Fibroblast of villous mesenchyme (primary cell): ENCODE measurements at places on chromosomes 3 and 15.

DNA sequence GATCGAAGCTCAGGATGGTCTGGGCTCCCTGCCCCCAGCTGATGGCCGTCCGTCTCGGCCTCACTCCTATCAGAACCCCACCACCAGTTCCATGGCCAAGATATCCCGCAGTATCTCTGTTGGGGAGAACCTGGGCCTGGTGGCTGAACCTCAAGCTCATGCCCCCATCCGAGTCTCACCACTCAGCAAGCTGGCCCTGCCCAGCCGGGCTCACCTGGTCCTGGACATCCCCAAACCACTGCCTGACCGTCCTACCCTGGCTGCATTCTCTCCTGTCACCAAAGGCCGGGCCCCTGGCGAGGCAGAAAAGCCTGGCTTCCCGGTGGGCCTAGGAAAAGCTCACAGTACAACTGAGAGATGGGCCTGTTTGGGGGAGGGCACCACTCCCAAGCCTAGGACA lies 4.4 kb upstream of the JMJD7 start:
- DNase-seq: no peak

GRCh38 chr3:129346695-129347457 lies 68.2 kb downstream of the HMCES start:
- DNase-seq: no peak

- no peak for DNase-seq
Measured at GRCh38 chr15:74995779-74996765, 709 bp downstream of the SCAMP5 start.

DNA sequence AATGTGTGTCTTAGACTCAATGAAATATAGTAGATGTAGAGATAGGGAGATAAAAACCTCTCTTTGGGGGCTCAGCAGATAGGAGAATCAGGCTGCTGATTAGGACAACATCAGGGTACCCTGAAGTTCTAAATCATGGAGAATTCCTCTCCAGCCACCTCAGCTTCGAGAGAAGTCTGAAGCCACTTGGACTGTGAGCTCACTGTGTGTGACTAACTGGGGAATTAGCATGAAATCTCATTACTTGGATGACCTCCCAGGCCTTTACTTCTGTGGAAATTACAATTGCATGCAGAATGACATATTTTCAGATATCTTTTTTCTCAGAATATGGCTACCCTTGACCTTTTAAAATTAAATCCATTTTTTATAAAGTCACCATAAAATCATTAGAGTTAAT lies 128.0 kb upstream of the MRPL3 start:
- DNase-seq: no peak

DNA sequence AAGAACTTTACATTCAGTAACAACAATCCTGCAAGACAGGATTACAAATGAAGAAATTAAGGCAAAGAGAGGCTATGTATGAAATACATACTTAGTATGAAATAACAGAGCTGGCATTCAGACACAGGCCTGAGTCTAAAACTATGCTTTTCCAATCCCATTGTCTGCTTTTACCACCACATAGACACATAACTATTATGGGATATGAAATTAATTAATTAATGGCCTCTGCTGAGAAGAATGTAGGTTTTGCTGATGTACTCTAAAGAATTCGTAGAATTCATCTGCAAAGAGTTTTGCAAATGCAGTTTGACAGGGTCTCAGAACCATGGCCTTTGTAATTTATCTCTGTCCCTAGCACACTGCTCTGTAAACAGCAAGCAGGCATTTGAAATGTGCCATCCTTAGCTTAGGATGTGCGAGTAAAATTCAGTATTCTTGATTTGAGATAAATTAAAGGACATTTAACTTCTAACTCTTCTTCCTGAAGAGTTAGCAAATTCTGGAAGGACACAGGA lies 54.5 kb upstream of the BOC start:
- no peak for DNase-seq

DNA sequence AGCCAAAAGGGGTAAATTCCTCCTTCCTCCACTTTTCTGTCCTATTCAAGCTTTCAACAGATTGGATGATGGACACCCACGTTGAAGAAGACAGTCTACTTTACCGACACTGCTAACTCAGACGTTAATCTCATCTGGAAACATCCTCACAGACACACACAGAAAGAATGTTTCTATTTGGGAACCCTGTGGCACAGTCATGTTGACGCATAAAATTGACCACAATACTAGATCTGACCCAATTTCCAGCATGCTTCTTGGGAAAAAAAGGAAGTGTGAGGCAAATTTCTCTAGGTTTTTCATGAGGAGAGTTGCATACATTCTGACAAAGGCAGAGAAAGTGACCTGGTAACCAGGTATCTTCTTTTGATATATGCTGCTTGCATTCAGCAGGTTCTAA lies 594.1 kb downstream of the FGF12 start:
- no peak for DNase-seq

GRCh38 chr15:74529921-74530320 lies 11.1 kb upstream of the ARID3B start:
- peak; percentile 64 for DNase-seq

DNA sequence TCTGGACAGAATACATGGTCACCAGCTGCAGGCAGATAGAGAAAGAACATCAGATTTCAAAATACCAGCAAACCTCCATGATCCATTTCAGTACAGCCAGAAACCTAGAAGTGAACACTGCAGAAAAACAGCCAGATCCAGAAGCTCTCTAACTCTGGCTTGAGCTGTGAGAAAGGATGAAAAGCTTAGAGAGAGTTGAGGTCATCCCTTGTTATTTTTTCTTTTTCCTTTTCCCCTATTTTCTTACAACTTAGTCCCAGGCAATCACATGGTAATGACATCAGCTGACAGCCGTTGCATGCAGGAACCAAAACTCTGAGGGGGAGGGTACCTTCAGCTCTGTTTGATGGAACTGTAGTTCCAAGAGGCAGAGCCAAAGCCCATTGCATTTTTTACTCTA lies 113.2 kb downstream of the TCF12 start:
- peak; percentile 52 for DNase-seq

DNA sequence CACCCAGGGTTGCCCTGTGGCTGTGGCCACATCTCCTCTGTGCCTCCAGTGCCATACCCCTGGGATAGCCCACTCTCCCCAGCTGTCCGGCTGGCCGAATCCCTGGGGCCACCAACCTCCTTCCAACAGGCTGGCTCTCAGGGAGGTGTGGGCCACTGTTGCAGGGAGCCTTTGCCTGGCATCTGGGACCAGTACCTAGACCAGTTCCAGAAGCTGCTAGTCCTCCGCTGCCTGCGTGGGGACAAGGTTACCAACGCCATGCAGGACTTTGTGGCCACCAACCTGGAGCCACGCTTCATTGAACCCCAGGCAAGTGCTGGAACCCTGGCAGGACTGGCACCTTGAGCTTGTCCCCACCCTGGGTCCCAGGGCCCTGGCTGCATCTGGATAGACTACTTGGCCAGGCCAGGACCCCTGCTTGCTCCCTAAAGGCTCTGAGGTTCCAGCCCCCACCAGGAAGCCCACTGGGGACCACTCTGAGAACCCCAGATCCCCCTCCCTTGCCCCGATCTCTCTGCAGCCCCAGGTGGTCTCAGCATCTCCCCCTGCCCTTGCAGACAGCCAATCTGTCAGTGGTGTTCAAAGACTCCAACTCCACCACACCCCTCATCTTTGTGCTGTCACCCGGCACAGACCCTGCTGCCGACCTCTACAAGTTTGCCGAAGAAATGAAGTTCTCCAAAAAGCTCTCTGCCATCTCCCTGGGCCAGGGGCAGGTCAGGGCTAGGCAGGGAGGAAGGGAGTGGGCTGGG lies 50.0 kb downstream of the SEMA3G start:
- no peak for DNase-seq

DNA sequence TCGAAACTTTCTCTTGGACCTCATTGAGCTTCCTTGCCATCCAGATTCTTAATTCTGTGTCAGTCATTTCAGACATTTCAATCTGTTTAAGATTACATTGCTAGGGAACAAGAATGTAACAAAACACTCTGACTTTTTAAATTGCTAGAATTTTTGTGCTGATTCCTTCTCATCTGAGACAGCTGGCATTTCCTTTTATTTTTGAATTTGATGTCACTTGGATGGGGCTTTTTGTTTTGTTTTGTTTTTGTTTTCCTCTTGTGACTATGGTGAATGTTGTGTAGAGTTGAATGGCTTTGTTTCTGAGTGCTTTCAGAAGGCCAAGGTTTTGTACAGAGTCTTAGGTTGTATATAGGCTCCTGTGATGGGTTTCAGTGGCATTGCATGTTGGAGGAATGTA lies 1129.3 kb downstream of the NAALADL2 start:
- no peak for DNase-seq

- DNase-seq: no peak
Measured at GRCh38 chr3:65238652-65239051, 550.9 kb upstream of the ADAMTS9 start.

- no peak for DNase-seq
Measured at GRCh38 chr3:142468456-142468855, 20.6 kb upstream of the XRN1 start.

DNA sequence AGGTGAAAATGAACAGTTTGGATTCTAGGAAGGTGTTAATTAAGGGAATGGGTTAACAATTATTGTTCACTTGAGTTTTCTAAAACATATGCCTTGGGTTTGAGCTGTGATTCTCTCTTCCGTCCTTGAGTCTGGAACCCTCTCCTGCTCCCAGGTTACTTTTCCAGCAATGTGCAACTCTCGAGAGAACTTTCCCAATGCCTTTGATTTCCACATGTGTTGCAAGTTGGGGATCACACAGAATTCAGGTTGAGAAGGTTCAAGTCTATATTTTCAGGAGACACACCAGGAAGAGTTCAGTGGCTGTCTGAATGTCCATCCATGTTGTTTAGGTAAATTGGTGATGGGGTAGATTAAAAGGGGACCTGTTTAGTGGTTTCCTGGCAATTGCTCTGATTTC lies 48.7 kb downstream of the TNFAIP8L3 start:
- DNase-seq: no peak

GRCh38 chr3:135851201-135852081 lies 114.1 kb upstream of the PPP2R3A start:
- DNase-seq: no peak

DNA sequence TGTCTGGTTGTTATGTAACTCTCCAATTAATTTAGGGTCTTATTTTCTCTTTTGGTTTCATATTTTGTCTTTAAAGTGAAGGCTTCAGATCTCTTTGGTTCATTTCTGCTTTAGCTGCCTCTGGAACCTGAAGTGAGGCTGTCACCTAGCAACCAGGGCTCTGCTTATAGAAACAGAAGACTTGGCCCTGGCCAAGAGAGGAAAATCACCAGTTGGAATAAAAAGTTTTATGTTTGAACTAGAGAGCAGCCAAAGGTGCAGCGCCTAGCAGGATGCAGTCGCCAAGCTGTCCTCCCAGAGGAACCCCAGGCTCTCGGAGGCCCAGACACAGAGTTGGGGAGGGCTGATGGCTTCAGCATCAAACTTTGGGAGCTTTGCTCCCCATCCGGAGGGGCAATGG lies 41.1 kb downstream of the LYZL4 start:
- peak; percentile 3 for DNase-seq

- no peak for DNase-seq
Measured at GRCh38 chr3:44795197-44795596, 33.6 kb downstream of the KIF15 start.

DNA sequence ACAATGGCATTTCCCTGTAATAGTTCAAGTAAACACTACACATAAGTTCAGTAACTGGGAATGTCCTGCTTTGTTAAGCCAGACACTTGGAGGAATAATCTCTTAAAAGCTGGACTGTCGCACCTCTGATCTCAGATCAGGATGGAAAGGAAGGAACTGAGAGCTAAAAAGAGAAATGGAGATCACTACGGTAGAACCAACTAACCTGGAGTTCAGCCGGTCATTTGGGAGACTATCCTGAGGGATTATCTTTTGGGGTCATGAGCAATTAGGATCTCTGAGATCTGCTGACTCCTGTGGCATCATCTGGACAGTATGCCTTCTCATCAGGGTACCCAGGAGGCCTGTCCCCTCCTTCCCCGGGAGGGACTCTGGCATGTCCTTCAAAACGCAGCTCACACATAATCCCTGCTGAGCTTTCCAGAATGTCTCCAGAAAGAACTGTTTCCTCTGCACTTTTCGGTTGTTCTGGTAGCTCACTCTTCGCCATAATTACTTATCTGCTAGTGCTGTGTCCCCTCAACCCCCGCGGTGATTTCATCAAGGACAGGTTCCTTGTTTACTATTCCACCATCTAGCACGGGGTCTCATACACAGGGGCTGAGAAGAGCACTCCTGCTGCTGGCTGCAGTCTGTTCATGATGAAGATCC lies 115.6 kb downstream of the SENP2 start:
- DNase-seq: no peak

DNA sequence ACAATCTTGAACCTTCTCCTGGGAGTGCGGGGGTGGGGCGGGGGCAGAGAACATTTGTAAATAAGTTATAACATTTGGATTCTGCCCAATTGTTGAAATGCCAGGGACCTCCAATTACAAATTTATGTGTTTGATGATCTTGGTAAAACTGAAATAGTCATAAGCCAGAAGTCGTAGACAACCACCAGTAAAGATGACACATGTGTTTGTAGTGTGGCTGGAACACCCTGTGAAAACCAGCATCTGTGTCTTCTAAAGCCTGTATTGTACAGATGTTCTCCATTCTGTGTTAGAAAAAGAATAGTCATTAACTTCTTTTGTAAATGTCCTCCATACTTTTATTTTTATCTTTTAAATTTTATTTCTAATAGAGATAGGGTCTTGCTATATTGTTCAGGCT lies 61.8 kb downstream of the ARIH1 start:
- DNase-seq: peak; percentile 21

- peak; percentile 96 for DNase-seq
Measured at GRCh38 chr3:138594150-138594934, at the start of gene CEP70. Gene CEP70 (minus strand): TSS chr3:138594260. CDS start chr3:138572927, 21,333 bp downstream.

DNA sequence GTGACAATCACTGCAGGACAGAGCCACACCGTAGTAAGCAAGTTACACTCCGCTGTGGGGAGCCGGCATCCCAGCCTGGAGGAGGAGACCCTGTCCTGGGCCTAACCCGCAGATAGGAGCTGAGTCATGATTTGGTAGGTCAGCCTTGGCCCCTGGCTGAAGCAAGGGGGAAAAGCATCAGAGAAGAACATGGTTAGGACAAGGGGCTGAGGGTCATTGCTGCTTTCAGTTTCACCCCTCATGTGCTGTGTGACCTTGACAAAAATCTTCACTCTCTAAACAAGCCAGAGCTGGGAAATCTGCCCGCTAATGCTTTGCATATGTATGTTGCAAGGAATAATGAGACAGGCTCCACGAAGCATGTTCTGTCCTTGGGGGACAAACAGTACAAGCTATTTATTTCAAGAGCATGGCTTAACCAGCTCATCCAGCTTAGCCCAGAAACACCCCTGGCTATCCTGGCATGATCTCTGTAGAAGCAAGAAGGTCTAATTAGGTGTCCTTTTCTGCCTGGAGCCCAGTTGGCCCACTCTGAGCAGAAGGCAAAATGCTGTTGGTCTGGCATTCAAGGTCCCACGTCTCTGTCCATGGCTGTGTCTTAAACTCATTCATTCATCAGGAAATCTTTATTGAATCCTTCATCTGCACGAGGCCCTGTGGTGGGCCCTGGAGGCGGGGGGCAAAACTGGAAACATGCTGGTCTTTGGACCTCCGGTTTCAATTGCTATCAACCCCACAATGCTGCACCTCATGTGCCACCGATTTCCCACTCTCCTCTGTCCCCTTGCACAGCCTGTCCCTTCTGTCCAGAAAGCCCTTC lies 221.3 kb upstream of the LYSMD4 start:
- peak; percentile 42 for DNase-seq
